Adipocyte (in vitro differentiated cells): ENCODE measurements at places on chromosomes 7 and 10.

GRCh38 chr7:83798489-83798888 lies 149.6 kb upstream of the SEMA3E start:
- no peak for DNase-seq

GRCh38 chr7:137670222-137671064 lies 176.3 kb downstream of the DGKI start:
- DNase-seq: peak; percentile 49

- no peak for DNase-seq
Measured at GRCh38 chr10:57905861-57906260, 361.8 kb downstream of the IPMK start.

DNA sequence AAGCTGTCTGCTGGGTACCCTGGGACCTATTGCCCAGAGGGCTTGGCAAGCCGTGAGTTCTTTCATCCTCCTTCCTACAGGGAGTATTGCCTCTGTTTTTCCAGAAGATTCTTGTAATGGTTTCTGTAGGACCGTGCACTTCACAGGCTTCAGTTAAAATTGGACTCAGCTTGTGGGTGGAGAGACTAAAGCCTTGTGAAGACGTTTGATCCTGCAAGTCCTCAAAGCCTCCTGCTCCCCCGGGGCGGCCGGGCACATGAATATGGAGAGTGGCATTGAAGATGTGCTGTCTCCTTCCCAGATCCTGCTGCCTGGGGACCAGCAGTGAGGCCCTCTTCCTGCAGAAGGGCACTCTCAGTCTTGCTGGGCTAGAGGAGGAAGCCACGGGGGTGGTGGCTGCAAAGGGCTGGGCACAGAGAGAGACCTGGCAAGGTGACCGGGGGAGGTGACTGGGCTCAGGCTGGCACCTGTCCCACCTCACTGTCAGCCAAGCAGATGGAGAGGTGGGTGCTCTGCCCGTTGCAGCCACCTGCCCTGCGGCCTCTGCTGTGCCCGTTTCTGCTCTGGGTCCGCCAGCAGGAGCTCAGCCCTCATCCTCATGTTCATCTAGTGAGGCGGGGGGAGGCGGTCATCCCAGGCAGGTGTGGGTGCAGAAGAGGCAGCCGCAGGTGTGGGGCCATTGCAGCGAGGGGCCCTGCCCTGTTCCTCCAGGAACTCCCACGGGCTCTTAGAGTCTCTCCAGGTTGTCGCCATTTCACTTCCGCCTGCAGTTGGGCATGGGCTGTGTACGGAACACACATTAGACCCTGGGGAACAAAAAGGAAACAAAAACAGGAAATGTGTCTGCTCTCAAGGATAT lies 55.7 kb downstream of the TMEM209 start:
- DNase-seq: no peak

GRCh38 chr7:41956705-41957104 lies 253.8 kb upstream of the INHBA start:
- DNase-seq: no peak

DNA sequence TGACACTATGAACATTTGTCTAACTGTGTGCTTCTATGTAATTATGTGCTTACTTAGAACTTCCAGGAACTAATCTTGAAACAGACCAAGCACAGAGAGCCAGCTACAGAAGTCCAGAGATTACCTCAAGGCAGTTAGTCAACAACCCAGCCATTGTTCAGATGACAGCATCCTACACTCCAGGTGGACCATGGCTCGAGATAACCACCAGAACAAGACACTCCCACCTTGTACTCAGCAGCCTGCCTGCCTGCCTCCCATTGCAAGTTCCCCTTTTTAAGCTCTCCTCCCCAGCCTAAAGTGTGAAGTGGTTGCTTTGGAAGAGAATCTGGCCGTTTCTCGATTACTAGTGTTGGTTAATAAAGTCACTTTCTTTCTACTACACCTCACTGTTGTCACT lies 1080.6 kb upstream of the LRRN3 start:
- DNase-seq: no peak

GRCh38 chr10:36195364-36195763 lies 553.3 kb upstream of the FZD8 start:
- DNase-seq: no peak

- peak; percentile 59 for DNase-seq
Measured at GRCh38 chr7:137328373-137329120, 15.0 kb downstream of the PTN start.

DNA sequence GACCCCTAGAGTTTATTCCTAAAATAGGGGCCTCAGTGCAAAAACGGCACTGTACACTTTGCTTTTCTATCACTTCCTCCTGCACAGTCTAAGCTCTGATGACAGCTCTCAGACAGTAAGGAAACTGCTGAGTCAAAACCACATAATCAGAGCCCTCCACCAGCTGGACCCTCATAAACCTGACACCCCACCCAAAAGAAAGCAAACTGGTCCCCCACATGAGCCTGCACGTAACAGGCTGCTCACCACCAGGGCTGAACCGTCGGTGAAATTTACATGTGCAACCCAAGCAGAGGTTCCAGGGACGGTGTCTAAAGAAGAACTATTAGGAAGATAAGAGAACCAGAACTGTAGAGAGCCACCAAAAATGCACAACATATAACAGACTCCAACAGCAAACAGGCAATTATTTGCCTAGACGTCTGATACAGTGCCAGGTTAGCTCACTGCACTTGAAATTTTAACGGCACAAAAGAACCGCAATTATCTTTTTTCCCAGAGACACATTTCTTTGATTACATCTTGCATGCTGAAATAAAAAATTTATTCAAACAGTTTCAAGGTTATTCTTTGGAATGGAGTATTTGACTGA lies 19.6 kb downstream of the SGMS1 start:
- peak; percentile 24 for DNase-seq

GRCh38 chr10:73992899-73993788 lies 4.8 kb upstream of the VCL start:
- peak; percentile 41 for DNase-seq

- DNase-seq: no peak
Measured at GRCh38 chr7:157684157-157684908, 347.5 kb downstream of the DNAJB6 start.

- no peak for DNase-seq
Measured at GRCh38 chr10:95482501-95483233, 78.5 kb downstream of the SORBS1 start.

GRCh38 chr10:63103971-63104409 lies 29.1 kb upstream of the NRBF2 start:
- DNase-seq: no peak

DNA sequence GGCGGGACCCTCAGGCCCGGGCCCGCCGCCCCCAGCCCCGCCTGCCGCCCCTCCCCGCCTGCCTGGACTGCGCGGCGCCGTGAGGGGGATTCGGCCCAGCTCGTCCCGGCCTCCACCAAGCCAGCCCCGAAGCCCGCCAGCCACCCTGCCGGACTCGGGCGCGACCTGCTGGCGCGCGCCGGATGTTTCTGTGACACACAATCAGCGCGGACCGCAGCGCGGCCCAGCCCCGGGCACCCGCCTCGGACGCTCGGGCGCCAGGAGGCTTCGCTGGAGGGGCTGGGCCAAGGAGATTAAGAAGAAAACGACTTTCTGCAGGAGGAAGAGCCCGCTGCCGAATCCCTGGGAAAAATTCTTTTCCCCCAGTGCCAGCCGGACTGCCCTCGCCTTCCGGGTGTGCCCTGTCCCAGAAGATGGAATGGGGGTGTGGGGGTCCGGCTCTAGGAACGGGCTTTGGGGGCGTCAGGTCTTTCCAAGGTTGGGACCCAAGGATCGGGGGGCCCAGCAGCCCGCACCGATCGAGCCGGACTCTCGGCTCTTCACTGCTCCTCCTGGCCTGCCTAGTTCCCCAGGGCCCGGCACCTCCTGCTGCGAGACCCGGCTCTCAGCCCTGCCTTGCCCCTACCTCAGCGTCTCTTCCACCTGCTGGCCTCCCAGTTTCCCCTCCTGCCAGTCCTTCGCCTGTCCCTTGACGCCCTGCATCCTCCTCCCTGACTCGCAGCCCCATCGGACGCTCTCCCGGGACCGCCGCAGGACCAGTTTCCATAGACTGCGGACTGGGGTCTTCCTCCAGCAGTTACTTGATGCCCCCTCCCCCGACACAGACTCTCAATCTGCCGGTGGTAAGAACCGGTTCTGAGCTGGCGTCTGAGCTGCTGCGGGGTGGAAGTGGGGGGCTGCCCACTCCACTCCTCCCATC lies 82.7 kb downstream of the PAX2 start:
- peak; percentile 40 for DNase-seq

DNA sequence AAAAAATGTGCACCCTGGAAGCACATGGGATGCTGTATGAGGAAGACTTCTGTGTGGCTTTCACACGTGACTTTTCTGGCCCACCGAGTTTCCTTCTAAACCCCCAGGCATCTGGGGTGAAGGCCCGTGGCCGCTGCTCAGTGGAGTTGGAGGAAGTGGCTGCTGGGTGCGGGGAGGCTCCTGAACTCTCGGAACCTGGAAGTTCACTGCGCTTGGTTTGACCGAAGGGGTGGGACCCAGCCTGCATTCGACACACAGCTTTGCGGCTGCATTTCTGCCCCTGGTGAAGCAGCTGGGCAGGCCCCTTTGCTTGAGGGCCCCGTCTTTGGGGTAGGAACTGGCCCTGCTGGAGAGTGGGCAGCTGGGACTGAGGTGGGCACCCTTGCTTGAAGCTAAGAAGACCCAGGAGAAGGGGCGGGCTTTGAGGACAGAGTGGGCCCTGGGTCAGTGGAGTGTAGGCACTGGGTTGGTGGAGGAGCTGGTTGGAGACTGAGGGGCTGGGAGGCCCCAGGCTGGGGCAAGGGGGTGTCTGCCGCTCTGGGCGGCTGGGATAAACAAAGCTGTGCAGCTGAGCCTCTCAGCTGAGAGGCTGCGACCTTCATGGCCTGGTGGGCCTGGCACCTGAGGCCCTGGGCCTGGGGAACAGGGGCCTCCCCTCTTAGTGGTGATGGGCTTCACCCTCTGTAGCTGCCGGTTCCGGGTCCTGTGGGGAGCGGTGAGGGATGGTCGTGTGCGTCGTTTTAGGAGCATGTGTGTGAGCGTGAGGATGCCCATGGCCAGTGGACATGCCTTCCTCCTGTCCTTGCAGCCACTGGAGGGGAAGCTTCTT lies 78.0 kb downstream of the INPP5A start:
- no peak for DNase-seq

- DNase-seq: peak; percentile 16
Measured at GRCh38 chr10:91891125-91892001, 17.9 kb downstream of the FGFBP3 start.

DNA sequence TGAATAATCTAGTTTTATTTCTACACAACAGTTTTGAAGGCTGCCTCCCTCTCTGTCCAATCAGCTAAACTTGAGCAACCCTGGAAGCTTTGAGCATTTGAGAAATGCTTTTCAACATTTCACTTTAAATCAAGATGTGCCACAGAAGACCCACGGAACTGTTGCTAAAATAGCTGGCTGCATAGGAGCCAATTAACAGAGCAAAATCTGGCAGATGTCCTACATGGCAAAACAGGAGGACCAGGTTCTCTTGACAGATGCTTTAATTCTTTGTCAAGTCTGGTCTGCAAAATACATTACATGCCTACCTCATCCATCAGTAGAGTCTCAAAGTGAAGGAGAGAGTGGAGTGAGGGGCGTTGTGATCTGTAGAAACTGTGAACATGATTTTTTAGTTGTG lies 185.9 kb downstream of the DPY19L1 start:
- no peak for DNase-seq

GRCh38 chr10:70828923-70829322 lies 13.2 kb downstream of the SGPL1 start:
- DNase-seq: no peak

GRCh38 chr10:75110006-75110632 lies 1.3 kb upstream of the SAMD8 start:
- DNase-seq: no peak

- DNase-seq: no peak
Measured at GRCh38 chr7:131067220-131067619, 260.5 kb upstream of the MKLN1 start.

DNA sequence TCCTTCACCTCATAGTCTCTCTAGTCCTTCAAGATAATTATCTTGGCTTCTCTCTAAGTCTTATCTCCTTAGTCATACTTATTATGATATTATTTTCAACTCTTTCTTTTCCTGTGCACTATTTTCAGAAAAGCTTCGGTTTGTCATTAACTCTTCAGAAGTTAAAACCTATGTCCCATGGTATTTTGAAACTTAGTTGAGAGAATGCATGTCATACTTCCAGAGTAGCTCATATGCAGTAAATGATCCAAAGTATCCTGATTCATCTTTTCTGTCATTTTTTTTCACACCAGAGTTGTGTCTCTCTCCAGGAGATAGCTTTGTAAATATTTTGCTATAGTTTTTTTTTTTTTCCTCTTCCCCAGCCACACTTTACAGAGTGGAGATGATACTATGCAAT lies 1008.6 kb downstream of the NRG3 start:
- peak; percentile 13 for DNase-seq

DNA sequence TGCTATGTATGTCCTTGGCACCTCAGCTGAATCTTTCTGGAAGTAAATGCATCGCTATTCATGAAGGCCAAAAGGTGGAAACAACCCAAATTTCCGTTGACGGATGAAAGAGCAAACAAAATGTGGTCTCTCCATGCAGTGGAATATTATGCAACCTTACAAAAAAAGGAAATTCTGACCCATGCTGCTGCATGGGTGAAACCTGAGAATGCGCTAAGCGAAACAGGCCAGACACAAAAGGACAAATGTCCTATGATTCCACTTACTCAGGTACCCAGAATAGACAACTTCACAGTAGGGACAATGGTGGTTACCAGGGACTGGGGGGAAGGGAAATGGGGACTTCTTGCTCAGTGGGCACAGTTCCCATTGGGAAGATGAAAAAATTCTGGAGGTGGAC lies 158.8 kb downstream of the CAMK1D start:
- DNase-seq: no peak

DNA sequence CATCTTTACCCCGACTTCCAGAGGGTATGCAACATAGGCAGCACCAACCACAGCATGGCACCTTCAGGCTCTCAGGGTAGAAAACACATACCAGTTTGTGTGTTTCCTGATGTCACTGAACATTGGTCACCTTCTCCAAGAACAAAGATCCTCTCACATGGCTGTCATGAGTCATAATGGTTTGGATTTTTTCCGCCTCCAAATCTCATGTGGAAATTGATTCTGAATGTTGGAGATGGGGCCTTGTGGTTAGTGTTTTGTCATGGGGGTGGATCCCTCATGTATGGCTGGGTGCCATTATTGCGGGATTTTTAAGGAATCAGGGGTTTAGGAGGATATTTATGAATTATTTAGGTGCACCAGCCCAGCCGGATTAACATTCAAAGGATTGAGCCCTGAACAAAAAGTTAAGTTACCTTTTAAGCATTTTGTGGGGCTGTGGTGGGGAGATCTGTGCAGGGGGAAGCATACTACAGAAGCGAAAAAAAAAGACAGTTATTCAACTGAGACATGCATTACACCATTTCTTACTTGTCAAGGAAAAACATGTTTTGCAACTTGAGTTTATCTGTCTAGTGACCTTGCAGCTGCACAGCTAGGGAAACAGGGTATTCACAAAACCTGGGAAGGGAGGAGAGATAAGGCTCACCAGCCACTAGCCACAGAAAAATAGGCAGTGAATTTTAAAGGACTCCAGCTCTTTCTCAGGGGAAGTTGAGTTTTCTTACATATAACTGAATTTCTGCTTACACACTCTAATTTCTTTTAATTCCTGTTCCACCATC lies 774.1 kb upstream of the AUTS2 start:
- DNase-seq: no peak

DNA sequence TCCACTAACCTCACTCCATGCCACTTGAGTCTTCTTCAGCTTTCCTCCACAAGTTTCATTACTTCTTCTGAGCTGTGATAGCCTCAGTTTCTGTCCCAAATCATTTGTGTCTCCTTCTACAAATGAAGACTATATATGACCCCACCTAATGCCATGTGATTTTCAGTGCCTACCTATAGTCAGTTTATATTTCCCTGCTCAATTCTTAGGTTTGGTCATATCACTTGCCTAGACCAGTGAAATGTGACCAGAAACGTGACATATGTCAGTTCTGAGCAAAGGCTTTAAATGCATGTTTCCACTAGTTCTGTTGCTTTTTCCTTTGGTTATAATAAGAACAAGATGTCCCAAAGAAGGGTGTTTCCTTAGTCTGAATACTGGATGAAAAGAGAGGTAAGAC lies 24.6 kb upstream of the REEP3 start:
- no peak for DNase-seq
